ENCODE measurements at places on chromosomes 5 and 9.
A peak's percentile ranks its signal among the peaks of the same experiment; 100 is the strongest.

DNA sequence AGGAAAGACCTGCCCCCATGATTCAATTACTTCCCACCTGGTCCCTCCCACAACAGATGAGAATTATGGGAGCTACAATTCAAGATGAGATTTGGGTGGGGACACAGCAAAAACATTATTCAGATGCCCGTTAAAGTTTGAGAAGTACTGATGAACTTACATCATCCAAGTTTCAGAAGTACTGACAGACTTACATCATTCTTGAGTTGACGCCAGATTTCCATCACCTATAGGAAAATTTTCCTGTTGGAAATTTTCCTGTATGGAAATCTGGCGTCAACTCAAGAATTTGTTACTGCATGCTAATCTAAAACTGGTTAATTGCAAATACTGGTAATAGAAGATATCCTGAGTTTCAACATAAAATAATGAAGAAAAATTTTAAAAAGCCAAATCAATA lies 975.9 kb downstream of the MAT2B start:
- no peak for DNase-seq

- no peak for DNase-seq
Observed at GRCh38 chr5:52999344-52999949, 10.3 kb downstream of the ITGA2 start.

GRCh38 chr5:153469423-153469822 lies 21.0 kb upstream of the GRIA1 start:
- no peak for DNase-seq

- no peak for DNase-seq
Observed at GRCh38 chr9:107635803-107636174, 146.2 kb upstream of the KLF4 start.

DNA sequence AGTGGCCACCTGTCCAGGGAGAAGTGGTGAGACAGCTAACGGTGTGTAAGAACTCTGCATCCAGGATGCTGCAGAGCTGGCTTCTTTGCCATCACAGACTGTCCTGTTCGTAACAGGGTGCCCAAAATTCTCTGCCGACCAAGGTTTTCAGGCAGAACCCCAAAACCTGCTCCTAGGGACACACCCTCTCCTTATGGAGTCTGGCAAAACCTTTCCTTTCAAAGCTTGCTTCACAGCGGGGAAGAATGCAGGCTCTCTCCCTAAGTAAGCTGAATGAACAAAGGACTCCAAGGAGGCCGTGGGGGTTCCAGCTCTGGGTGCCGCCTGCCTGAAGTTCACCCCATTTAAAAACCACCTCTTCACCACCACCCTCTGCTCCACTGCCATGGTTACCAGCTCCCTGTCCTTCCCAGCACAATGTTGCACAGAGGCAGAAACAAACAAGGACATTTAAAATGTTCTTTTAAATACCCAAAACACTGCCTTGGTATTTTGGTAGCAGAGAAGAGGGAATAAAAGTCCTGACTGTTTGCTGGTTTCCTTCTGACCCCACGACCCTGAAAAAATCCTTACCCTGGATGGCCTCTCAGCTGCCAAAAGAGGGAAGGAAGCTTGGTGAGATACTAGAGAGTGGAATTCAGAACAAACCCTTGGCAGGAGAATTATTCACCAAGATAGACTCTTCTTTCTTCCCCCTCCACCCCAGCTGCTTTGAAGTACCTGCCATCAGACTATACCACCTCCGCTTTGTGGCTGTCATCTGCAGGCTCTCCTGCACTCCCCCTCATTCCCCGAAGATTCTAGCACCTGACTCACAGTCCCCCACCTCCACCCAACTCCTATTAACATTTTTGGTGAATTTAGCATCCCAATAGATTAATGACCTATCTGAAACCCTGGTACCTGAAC lies 7.1 kb upstream of the KLF9 start:
- DNase-seq = peak; percentile 61

DNA sequence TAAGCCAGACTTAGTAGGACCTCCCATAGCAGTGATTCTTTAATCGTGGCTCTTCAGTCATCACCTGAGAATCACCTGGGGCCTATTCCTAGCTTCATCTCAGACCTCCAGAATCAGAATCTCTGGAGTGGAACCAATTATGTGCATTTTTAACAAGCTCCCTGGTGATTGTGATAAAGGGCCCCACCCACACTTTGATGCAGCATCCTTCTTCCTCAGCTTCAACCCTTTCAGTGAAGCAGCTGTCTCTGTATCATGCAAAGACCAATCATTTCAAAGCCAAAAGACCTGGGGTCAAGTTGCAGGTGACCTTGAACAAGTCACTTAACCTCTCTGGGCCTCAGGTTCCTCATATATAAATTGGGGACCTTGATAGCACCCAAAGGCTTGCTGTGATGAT lies 17.1 kb downstream of the FBXO10 start:
- no peak for DNase-seq

- DNase-seq = no peak
Observed at GRCh38 chr9:89887286-89887685, 282.5 kb downstream of the GADD45G start.

- DNase-seq = no peak
Observed at GRCh38 chr9:136527721-136528710, 17.8 kb downstream of the NOTCH1 start.

DNA sequence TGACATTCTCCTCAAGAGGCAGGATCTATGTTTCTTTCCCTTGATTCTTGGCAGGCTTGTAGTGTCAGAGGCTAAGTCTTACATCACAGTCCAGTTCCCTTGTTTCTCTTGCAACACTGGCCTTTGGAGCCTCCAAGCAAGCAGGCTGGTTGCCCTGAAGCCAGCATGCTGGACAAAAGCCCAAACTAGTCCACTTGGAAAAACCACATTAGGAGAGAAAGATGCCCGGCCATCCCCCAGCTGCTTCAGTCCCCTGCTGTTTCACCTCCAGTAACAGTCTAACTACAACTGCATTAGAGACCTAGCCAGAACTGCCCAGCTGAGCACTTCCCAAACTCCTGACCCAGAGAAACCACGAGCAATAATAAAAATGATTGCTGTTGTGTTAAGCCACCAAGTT lies 87.6 kb downstream of the ADAMTS6 start:
- no peak for DNase-seq

DNA sequence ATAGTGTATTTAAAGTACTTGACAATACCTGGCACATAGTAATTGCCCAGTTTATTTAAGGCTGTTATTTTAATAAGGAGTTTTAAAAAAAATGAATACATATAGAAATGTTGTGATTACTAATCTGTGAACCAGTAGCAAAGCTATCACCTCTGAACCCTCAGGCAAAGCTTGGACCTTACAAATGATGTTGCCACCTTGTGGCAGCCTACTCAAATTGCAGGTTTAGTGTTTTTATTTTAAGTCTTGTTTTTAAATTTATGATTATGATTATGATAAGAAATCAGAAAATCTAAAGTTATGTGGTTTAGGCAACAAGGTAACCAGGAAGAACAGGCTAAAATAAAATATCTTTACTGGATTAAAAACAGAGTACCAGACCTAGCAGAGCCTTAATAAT lies 35.8 kb downstream of the PPARGC1B start:
- no peak for DNase-seq

DNA sequence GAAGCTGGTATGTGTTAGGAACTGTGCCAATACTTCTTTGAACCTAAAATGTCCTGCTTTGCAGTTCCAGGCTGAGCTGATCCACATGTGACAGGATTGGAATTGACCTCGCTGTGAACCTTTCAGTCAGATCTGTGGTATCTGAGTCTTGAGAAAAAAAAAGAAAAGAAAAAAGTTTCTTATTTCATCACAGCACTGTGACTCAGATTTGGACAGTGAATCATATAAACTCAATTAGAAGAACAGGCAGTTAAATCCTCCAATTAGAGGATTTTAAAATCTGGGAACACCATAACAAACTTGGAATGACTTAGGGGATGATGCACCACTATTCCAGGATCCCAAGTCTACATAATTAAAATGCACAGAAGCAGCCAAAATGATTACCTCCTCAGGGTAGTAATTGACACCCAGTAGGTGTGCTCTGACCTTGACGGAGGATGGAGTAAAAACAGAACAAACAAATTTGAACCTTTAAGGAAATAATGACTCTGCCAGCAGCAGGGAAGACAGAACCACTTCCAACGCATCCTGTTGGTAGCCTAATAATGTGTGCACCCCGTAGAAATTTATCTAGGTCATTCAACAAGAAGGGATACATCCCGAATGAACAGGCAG lies 57.8 kb upstream of the RAI14 start:
- DNase-seq = no peak

DNA sequence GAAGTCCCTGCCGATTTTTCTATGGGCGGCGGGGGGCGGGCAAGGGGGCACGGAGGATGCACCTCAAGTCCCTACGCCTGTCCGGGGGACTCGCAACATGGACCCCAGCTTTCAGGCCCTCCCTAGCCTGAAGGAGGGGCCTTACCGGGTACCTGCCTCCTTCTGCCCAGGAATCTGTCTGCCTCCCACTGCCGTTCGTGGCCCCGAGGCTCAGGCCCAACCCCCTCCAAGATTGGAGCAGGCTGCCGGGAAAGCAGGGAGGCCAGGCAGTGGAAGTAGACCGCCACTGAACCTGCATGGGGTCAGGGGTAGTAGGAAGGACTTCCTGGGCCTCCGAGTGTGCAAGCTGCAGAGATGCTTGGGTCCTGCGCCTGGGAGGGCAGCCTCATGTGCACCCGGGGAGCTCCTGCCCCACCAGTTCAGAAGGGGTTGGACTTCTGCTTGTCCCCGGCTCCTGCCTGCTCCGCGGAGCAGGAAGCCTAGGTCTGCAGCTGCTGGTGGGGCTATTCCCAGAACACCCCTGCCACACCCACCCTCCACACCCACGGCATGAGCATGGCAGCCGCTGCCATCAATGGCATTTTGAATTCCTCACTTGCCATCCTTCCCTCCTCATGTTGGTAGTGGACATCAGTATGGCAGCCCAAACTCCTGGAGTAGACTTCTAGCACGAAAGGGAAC lies 1312.7 kb upstream of the ACO1 start:
- no peak for DNase-seq

DNA sequence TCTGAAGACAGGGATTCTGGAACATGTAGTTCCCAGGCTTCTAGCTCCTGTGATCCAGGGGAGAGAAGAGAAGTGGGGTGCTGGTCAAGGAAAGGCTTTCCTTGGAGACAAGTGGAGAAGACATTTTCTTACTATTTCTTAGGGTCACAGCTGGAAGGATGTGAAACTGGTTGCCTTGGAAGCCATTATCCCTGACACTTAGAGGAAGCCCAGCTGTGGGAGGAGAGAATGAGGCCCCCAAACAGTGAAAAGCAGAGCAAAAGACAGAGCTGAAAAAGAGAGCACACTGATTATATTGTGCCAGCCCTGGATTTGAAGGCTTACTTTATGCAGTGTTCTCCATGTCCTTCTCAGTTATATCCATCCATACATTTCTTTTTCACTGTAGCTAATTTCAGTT lies 17.5 kb upstream of the SHB start:
- no peak for DNase-seq

DNA sequence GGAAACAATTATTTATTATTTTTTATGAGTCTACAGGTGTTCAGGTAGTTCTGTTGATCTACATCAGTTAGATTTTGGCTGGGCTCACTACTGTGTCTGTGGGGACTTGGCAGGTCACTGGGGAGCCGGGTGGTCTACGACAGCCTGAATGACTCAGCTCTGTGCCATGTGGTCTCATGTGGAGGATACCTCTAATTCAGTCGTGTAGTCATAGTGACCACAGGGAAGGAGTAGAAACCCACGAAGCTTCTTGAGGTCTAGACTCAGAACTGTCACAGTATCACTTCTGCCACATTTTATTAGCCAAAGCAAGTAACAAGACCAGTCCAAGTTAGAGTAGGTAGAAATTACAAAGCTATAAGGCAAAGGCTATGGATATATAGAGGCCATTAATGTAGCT lies 64.7 kb upstream of the GRAMD2B start:
- no peak for DNase-seq

- no peak for DNase-seq
Observed at GRCh38 chr9:16627521-16627920, 242.9 kb downstream of the BNC2 start.

DNA sequence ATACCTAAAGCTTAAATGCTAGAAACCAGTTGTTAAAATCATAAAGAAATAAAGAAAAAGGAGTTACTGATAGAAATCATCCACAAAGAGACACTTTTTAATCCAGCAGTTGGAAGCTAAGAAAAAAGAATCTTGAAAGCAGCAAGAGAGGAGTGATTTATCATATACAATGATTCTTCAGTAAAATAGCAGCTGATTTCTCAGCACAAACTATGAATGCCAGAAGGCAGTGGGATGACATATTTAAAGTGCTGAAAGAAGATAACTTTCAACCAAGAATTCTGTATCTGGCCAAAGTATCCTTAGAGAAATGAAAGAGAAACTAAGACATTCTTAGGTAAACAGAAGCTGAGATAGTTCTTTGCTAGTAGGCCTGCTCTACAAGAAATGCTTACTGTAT lies 366.0 kb downstream of the HTR1A start:
- no peak for DNase-seq

Measured in activated CD4-positive, alpha-beta T cell treated with anti-CD3 and anti-CD28 coated beads, Interleukin-2, amount 50 U/mL, for 4 hours (primary cell).